Stimulated activated CD4-positive, alpha-beta T cell treated with anti-CD3 and anti-CD28 coated beads, Interleukin-12 subunit alpha, Interleukin-12 subunit beta, amount 100 ng/mL, for 24 hours (primary cell): ENCODE measurements at places on chromosomes 5 and 9.

DNA sequence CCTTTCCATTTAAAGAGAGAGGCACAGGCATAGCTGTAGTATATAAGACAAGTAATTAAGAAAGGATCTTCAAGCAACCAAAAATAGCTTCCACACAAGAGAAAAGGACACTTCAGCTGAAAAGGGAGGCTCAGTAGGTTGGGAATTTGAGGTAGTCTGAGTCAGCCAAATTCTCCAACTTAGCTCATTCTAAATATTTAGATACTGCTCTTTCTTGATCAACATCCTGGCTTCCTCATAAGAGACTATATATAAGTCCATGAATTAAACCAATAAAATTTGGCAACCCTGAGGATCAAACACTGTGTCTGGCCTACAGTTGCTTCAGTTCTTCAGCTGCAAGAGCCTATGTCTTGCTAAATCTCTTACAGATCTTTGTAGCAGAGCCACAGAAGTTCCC is 17.8 kb downstream of the HINT1 start:
- no peak for DNase-seq

DNA sequence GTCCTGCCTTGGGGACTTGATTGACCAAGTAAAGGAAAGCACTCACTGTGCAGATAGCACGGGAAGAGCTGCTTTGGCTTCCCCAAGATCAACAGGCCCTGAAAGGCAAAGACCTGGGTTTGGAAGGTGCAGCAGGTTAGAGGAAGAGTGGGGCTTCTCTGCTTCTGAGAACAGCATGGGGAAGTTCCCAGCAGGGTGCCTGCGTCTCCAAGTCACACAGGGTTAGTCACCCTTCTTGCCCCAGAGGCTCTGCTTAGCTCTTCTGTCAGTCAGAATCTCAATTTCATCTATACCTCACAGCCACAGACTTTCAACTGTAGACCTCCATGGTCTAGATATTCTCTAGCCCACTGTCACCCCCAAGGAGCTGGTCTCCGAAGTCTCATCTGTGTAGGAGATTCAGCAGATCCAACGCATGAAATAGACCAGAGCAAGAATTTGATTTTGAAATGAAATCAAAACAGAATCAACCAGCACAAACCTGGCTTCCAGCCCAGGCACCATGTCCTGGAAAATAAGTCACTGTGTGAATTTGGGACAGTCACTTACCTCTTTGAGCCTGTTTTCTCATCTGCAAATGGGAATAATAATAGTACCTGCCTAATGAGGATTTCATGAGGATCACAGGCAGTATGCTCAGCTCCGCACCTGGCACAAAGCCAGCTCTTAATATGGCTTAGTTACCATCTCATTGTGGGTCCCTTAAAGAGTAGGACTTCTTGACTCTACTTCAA is 64.0 kb downstream of the SFXN1 start:
- DNase-seq = no peak

- no peak for DNase-seq
These were observed 148.8 kb downstream of the MTX3 start for GRCh38 chr5:79842006-79842881.

- DNase-seq = no peak
These were observed 132.4 kb upstream of the OTULINL start for GRCh38 chr5:14449052-14449661.

- no peak for DNase-seq
These were observed 232.8 kb downstream of the ADAMTS6 start for GRCh38 chr5:65248896-65249295.

DNA sequence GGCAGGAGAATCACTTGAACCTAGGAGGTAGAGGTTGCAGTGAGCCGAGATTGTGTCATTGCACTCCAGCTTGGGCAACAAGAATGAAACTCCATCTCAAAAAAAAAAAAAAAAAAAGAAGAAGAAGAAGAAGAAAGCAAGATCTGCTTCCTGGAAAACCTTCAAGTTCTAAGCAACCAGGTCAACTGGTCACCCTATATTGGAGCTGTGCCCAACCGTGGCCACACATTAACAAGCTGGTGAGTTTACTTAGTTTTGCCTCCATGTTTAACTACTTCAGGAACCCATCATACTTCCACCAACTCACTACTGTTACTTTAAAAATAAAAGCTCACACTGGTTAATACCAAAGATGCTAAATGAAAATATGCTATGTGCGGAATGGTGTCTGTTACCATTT is 12.3 kb upstream of the SKP1 start:
- DNase-seq = no peak

DNA sequence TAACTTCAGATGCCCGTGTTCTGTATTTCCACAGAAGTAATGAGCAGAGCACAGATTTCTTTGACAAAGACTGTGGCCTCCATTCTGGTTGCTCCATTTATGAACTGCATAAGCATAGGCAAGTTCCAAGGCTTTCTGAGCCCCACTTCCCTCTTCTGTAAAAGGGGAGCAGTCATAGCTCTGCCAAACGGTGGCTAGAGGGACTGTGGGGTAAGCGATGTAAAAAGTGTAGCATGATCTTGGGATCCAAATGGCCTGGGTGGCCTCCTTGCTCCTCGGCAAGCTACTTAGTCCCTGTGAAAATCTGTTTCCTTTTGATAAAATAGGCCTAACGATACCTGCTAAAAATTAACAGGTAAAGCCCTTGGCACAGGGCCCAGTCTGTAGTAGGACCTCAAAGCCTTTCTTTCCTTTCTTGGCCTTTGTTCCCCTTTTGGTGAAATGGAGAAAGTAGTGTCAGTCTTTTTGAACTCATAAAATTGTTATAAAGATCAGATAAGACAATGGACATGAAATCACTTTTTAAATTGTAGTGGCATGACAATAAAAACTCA is 646.6 kb downstream of the ACTL7B start:
- no peak for DNase-seq

GRCh38 chr5:11851416-11851815 is 52.8 kb downstream of the CTNND2 start:
- no peak for DNase-seq

- DNase-seq = no peak
These were observed 125.7 kb downstream of the NIPBL start for GRCh38 chr5:37002176-37002751.

GRCh38 chr5:67160985-67161384 is 35.6 kb downstream of the CD180 start:
- no peak for DNase-seq

- no peak for DNase-seq
These were observed 566.5 kb downstream of the LRRC70 start for GRCh38 chr5:63145167-63145566.

- DNase-seq = no peak
These were observed 247.0 kb downstream of the CDH9 start for GRCh38 chr5:26791433-26791832.
